ENCODE measurements at places on chromosomes 1 and 21.
A peak's percentile ranks its signal among the peaks of the same experiment; 100 is the strongest.

GRCh38 chr1:151327903-151328674 lies 873 bp upstream of the PI4KB start:
- no peak for DNase-seq

DNA sequence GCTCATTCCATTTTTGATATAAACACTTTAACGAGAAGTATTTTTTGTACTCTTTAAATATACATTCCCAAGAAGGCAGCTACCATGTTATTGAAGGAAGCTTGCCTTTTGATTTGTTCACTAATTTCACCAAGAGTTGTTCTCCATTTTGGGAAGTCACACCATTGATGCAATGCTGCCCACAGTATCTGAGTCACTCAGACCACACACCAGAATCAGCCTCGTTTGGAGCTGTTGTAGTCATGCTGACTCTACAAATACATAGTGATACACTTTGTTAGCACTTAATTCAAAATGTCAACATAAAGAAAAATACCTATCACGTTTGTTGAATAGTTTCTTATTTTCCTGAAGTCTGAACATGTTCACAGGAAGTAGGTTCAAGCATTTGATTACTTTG lies 78.7 kb downstream of the PAPPA2 start:
- peak; percentile 30 for DNase-seq

- DNase-seq: no peak
These were observed 3.4 kb upstream of the UMODL1 start for GRCh38 chr21:42067531-42068255.

DNA sequence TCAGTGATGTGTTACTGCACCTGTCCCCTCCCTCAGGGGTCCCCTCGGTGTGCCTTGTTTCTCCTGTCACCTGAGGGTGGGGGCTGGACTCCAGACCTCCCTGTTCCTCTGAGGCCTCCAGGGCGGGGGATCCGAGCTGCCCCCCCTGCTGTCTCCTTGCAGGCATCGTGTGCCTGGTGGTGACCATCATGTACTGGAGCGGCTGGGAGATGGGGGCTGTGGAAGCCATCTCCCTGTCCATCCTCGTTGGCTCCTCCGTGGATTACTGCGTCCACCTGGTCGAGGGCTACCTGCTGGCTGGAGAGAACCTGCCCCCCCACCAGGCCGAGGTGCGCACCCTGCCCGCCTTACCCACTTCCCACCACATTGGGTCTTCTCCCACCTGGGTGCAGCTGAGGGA lies 56.4 kb downstream of the DISP3 start:
- no peak for DNase-seq

DNA sequence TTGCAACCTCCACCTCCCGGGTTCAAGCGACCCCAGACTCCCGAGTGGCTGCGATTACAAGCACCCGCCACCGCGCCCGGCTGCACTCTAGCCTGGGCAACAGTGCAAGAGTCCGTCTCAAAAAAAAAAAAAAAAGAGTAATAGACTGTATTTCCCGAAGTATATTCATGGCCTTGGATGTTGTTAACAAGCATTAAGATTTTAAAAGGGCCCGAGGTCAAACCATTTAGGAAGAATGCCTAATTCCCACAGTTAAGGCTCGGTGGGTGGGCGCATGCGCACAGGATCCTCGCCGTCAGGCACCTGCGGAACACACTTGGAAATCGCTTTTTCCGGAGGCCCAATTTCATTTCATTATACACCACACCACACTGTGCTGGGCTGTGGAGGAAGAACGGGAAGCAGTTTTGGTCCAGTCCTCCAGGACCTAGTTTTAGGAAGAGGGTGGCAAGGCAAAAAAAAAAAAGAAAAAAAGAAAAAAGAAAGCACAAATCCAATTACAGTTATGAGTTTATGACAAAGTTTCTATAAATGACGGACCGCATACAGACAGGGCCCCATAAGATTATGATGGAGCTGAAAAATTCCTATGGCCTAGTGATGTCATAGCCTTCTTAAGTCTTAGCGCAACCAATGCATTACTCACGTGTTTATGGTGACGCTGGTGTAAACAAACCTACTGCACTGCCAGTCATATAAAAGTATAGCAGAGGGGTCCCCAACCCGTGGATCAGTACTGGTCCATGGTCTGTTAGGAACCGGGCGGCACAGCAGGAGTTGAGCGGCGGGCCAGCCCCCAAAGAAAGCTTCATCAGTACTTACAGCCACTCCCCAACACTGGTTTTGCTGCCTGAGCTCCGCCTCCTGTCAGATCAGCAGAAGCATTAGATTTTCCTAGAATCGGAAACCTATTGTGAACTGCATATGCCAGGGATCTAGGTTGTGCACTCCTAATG lies 38.2 kb downstream of the H3-3A start:
- no peak for DNase-seq

GRCh38 chr1:36436821-36437220 lies 13.4 kb downstream of the OSCP1 start:
- DNase-seq: no peak

DNA sequence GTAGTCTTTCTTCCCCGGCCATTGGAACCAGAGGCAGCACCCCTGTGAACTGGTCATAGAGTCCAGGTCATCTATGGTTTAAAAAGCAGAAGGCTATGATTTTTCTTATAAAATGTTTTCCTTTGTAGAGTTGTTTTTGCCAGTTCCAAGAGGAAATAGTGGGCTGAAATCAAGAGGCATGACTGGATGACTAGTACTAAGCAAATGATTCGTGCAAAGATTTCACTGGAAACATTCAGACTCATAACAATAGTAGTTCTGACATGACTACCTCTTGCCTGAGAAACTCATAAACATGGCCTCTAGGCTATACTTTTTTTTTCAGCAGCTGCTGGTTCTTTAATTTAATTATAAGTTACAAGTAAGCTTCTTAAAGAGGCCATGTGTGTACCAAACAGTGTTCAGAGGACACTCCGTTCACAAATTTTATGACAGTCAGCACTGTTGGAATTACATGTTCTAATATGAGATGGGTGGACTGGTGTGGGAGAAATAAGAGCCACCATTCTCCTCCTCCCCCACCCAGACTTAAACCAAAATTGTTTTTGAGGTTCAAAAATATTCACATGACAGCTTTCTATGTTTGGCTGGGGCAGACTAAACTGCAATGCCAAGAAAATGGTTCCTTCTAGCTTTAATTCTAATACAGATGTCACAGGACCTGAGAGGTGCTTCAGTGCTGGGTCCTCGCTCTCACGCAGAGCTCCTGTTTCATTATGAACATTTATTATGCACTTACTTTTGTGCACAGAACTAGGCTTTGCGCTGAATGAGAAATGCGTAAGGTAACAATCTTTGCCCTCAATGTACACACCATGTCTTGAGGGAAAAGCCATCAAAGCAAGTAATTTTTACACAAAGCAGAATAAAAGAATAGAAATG lies 147.5 kb downstream of the ZC3H11B start:
- peak; percentile 90 for DNase-seq

DNA sequence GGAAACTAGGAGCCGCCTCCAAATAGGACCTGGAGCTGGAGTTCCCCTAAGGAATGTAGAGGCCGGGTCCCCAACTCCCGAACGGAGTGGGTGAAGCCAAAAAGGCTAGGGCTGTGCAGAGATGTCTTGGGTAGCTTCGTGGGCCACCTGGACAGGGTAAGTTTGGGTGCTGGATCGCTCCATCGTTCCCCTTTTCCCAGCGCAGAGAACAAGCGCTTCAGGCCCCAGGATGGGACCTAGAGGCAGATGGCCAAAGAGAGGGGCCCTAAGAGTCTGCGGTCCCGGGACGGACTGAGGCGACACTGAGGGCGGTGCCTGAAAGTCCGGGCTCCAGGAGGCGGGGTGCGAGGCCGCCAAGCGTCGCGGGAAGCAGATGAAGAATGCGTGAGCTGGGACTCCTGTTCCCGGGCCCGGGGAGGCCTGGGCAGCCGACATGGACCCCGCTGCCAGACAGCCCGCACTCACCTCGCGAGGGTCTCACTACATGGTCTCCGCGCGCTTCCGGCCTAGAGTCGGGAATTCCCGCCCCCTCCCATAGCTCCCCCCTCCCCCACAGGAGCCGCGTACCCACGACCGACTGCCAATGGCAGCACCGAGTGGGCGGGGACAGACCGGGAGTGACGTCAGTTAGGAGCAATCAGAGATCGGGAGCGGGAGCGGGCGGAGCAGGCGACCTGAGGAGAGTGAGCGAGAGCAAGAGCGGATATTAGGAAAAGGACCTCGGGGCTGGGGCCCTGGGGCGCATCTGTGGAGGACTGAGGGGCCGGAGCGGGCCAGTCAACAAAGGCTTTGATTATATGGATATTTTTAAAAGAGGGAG lies at the start of gene SLC39A1:
Gene SLC39A1, minus strand, starts transcription at position 508 of the 820 bp plus-strand sequence. CDS start 822 bp downstream, outside the sequence.
- DNase-seq: peak; percentile 93

- no peak for DNase-seq
These were observed 918.2 kb upstream of the ADGRL2 start for GRCh38 chr1:80882553-80882952.

DNA sequence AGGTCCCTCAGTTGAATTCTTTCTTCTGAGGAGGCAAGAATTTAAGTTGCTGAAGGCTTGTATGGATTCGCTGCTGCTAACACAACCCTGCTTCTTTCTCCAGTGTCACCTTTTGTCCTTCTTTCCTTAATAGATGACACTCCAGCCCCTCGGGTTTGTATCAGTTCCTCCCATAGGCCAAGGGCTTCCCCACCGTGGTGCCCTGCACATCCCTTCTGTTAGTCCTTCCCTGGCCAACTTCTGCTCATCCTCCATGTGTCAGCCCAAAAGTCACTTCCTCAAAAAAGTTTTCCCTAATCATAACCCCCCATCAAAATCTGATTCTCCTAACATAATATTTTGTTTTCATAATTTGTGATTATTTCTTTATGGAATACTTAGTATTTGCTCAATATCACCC lies 190.4 kb downstream of the RHOU start:
- no peak for DNase-seq

DNA sequence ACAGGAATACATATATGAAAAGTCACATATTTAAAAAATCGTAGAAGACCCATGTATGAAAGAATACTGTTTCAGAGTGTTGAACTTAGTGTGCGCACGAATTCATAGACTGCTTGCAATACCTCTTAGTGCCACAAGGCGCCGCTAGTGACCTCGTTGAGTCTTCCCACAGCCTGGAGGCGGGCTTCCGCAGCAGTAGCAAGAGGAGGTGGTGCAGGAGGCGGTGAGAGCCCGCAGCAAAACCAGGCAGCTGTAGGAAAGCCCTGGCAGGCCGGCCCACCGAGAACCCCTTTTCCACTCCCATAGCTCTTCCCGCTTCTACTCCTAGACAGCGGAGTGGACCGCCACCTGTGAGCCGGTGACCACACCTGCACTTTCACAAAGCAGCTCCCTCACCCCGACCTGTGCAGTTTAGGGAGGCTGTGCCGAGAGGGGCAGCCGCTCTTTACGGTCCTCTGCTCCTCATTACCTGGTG lies 23.5 kb downstream of the MTARC1 start:
- peak; percentile 63 for DNase-seq

- DNase-seq: no peak
These were observed 7.6 kb upstream of the NFASC start for GRCh38 chr1:204863024-204863423.

GRCh38 chr1:202315576-202316168 lies 26.1 kb downstream of the UBE2T start:
- DNase-seq: peak; percentile 34

- peak; percentile 76 for DNase-seq
These were observed 81.0 kb downstream of the CNIH3 start for GRCh38 chr1:224696891-224697765.

GRCh38 chr1:185050823-185051451 lies 5.6 kb downstream of the RNF2 start:
- DNase-seq: no peak

DNA sequence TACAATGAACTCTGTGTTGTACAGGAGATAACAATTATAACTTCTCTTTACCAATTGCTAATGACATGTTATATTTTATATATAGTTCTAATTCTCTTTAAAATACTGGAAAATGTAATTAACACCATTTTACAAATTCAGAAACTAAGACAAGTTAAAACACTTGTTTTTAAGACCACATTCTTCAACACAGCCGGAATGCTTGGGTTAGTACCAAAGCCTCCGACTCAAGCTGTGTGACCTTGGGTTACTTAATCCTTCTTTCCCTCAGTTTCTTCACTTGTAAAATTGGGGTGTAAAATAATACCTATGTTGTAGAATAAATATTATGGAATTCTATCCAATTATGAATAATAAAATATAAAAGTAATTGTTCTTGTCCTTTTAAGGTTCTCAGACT lies 378.7 kb downstream of the USH2A start:
- DNase-seq: no peak

DNA sequence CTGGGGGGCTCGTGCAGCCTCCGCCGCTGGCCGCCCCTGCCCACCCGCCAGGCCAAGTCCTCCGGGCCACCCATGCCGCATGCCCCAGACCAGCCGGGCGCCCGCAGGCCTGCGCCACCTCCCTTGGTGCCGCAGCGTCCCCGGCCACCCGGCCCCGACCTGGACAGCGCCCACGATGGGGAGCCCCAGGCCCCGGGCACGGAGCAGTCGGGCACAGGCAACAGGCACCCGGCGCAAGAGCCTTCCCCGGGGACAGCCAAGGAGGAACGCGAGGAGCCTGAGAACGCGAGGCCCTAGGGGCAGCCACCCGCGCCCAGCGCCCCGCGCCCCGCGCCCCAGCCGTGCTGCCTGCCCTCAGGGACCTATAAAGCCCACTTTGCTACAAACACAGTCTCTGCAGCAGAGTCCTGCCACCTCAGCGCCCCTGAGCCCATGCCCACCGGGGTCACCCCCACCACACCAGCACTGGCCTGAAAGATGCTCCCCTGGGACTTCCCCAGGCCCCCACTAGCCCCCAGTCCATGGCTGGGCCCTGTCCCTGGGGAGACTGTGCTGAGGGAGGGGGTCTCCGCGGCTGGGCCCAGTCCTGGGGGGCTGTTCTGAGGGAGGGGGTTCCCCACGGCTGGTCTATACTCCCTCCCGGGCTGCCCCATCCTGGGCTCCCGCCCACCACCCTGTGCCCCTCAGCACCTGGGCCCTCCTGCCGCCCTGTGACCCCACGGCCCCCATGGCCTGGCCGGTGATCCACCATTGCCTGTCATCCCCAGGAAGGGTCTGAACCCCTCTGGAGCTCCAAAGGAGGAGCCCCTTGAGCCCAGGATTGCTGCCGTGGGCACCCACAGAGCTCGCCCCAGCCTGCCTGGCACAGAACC lies 8.6 kb downstream of the TNFRSF18 start:
- no peak for DNase-seq

DNA sequence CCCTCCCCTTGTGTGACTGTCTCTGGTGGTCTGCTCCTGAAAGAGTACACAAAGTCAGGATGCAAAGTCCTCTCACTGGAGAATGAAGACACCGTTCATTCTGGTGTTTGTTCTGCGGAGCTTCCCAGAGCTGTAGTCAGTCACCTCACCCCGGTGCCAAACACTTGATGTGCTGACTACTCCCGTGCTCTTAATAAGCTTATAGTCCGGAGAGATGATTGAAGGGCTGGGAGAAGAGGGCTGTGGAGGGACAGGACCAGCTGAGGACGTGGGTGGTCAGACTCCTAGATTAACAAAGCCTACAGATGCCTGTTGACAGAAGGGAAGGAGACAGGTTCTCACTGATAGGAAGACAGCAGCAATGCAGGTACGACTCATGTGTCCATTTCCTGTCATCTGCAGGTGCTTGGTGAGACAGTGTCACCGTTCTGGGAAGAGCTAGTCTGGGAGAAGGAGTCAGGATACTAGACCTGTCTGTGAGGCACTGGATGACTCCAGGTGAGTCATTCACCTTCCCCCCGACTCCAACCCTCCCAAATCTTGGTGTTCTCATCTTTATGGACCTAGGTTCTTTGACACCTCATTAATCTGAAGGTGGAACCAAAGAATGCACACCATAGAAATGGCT lies 40.4 kb upstream of the LRRN2 start:
- DNase-seq: no peak

Data from stromal cell of bone marrow (primary cell).